ENCODE measurements at places on chromosomes 1 and 21.

DNA sequence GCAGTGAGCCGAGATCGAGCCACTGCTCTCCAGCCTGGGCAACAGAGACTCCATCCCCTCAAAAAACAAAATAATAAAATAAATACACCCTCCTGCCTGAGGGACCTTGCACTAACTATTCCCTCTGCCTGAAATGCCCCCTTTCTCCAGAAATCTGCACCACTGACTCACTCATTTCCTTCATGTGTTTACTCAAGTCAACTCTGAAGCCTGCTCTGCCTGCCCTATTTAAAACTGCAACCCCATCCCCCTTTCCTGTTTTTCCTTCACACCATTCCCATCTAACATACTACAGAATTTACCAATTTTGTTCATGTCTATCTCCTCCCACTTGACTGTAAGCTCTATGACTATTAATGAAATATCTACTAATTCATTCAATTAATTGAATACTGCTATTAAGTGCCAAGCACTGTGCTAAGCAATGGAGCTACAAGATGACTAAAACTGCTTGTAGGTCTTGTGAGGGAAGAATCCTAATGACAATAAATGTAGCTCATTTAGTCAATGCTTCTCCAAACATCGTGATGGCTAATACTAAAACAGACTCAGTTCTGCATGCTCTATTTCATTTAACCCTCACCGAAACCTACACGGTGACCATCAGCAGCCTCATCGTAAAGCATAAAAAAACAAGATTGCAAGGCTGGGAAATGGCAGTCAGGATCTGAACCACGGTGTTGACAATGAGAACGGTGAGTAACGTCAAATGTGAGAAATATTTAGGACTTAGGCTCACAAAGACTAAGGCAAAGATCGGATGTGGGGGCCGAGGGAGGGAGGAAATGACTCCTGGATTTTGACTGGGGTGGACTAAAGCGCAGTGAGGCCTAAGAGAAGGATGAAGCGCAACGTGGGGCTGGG is 749 bp upstream of the TMEM39B start:
- no peak for DNase-seq

DNA sequence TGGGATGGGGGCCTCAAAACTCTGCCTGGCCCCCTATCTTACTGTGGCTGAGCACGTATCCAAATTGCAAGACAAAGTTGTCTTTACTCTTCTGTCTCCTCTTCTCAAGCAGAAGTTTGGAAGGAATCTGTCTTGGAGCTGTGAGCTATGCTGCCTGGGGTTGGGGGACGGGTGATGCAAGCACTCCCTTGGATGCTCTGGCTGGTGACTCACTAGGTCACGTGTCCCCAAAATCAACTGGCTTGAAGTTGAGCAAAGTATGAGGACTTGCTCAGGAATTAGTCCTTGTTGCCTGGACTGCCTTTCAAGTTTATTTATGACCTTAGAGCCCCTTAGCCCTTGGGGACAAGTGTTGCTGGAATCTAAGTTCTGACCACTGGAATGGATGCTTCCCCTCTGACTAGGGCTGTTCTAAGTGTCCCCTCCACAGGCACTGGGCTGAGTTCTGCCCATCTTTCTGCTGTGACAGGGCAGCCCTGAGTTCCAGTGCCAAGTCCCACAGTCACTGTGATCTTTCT is 269.5 kb downstream of the HHAT start:
- DNase-seq = peak; percentile 94

GRCh38 chr1:3921765-3922164 is 21.7 kb upstream of the C1orf174 start:
- DNase-seq = no peak

DNA sequence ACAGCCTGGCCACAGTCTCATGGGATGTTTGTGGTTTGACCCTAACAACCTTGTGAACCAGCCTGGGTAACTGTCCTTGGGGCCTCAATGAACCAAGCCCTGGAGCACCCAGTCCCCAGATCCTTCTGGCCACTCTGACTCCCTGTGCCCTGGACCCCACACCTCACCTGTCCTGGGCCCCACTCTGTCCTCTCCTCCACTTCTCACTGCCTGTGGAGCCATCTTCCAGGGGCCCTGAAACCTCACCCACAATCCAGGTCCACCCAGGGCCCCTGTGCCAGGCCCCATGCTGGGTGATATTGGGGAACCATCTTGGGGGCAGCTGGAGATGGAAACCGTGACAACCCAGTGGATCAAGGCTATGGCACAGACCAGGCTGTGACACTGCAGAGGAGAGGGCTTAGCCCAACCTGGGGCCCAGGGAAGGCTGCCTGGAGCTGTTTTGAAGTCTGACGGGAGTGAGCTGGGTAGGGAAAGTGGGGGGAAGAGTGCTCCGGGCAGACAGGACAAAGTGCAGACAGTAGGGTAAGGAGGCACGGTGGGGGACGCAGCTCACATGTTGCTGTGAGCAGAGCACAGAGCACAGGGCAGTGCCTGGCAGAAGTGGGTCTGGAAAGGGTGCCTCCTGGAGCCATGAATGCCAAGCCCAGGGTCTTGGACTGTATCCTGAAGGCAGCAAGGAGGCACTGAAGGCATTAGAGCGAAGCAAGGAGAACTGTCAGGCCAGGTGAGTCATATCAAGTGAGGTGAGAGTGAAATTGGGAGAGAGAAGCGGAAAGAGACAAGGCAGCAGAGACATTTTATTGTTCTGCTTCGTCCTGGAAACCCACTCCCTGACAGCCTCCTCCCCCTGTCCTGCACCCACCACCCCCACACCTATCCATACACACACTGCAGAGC is 12.1 kb upstream of the LRP8 start:
- no peak for DNase-seq

- DNase-seq = peak; percentile 64
Measured at GRCh38 chr1:201191653-201192260, 1.1 kb downstream of the IGFN1 start.

DNA sequence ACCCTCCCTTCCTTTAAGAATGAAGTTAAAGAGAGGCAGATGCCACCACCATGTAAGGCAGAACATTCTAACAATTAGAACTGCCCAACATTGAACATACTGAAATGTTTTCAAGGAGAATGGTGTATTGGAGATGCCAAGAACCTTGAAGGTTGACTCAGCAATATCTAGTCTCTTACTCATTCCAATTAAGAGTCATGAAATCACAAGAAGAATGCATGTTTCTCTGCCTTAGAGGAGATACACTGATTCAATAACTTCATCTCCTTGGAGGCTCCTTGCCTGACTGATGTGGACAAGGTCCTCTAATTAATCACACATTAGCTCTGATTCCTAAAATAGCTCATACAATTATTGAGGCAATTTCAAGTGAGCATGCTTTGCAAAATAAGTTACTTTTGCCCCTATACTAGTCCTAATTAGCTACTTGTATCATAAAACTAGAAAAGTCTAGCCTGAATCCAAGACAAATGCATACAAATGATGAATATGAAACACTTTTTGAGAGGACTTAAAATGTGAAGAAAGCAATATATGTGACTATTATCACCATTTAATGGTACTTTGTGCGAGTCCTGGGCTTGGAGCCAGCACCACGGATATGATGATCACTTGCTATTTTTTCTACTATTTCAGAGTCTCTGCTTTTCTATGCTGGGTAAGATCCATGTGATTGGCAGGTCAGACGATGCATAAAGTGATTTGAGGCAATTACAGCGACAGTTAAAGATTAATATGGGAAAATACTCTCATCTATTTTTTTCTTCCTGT is 114.5 kb downstream of the DSCAM start:
- no peak for DNase-seq

- DNase-seq = no peak
Measured at GRCh38 chr1:1680912-1681273, 11.7 kb downstream of the SLC35E2B start.

DNA sequence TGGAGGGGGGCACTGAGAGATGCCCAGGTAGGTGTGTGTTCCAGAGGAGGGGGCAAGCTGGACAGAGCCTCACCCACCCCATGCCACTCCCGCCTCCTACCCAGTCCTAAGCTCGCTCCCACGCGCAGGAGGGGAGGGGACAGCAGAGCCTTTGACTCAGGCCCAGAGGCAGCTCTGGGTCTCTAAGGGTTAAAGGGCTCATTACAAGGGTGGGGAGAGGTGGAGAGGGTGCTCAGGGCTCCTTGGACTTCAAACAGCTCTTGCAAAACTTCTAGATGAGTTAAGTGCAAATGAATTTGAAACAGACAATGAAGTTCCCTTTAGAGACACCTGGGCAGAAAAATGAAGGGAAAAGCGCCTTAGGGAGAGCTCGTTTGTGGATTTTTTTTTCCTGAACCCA is 104.2 kb upstream of the CASZ1 start:
- DNase-seq = no peak

GRCh38 chr1:3566003-3566885 is 45.1 kb downstream of the MEGF6 start:
- no peak for DNase-seq

DNA sequence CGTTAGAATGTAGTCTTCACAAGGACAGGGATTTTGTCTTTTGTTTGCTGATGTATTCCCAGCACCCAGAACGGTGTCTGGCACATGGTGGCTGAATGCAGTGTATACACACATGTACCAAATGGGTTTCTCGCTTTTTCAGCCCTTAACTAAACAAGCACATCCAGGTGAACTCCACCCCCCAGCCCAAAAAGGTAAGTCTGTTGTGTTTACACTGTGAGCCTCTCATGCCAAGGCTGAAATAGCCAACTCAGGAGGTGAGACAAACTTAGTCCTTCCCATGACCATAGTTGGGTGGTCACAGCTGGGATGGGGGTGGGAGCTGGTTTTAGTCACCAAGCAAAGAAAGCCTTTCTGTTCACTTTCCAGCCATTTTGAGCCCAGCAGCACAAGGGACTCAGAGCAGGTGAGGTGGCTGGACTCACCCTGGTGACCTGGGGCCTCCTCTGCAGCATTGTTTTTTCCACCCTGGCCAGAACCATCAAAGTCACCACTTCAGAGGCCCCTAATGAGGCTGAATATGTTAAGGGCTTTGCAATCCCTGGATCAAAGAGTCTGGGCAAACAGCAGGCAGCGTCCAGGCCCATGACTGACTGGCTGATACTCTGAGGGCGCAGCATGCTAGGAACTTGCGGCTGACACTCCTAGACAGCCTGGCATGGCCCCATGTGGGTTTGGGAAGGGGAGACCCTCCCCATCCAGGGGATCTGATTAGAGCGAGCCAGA is 8.7 kb downstream of the TENT5B start:
- no peak for DNase-seq

- DNase-seq = no peak
Measured at GRCh38 chr1:156319664-156320063, 18.4 kb downstream of the CCT3 start.

- no peak for DNase-seq
Measured at GRCh38 chr1:41678111-41678878, 193.8 kb upstream of the EDN2 start.

DNA sequence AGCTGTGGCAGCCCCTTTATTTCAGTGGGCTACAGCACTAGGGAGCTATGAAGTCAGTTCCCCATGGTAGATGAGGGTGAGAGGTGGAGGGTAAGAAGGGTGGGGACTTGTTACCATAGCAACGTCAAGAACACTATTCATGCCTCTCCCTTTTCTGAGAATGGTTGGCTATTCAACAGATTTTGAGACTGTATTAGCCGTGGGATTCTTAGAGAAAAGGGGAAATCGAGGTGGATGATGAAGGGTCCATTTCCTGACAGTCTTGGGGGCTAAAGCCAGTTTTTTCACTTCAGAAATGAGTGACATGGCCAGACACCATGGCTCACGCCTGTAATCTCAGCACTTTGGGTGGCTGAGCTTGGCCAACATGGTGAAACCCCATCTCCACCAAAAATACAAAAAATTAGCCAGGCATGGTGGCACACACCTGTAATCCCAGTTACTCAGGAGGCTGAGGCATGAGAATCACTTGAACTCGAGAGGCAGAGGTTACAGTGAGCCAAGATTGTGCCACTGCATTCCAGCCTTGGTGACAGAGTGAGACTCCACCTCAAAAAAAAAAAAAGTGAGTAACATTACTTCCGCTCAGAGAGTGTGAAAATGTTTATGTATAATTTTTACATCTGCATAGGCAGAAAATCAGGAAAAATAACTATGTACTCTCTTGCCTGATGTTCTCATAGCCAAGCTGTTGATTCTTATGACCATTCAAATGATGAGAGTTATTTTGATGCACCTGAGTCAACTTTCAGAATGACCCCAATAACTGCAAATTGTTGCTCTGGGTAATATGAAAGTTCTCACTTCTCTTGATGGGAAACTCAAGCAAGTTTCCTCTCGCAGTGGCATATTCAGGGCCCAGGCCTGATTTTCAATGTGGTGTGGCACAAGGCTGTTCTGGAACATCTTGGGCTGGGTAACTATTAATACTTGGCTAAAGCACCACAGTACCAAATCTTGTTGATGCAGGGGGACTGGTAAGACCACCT is 23.2 kb upstream of the RGSL1 start:
- DNase-seq = no peak

GRCh38 chr1:201127755-201128455 is 921 bp upstream of the ASCL5 start:
- no peak for DNase-seq

GRCh38 chr1:204569478-204569877 is 53.3 kb downstream of the MDM4 start:
- DNase-seq = no peak

DNA sequence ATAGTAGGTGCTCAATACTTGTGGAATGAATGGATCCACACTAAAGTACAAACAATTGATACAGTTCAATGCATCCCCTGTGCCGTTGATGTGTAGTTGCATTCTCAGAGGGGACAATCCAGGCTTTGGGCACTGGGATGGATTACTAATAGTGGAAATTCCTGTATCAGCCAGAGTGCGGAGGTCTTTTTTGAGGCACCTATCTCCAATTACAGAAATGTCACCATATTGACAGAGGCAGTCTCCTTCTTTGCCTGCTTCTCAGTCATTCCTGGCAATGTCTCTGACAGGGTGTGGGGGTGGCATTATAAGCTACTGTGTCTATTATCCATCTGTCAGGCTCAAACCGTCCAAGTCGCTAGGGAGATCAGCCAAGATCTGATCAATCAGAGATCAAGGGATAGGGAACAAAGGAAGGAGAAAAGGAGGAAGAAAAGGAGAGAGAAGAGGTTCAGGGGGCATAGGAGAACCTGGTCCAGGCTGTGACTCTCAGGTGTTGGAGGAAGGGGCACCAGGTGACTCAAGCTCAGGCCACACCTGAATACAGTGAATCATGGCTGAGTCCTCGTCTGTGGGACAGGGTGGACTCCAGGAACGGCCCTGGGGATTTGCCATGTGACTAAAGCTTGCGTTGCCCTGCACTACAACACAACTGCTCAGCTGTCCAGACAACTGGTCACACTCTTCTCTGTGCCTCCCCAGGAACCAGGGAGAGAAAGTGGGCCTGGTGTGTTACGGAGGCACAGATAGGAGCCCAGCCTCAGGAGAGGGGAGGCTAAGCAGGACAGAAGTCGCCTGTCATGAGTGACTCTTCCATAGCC is 3.4 kb upstream of the LAMB3 start:
- DNase-seq = no peak

DNA sequence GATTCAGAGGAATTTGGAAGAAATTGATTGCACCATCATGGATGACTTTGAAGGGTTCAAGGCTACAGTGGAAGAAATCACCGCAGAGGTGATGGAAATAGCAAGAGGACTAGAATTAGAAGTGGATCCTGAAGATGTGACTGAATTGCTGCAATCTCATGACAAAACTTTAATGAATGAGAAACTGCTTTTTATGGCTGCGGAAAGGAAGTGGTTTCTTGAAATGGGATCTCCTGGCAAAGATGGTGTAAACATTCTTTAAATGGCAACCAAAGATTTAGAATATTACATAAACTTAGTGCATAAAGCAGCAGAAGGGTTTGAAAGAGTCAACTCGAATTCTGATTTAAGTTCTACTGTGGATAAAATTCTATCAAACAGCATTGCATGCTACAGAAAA is 698.6 kb downstream of the PLA2G4A start:
- DNase-seq = no peak

- DNase-seq = no peak
Measured at GRCh38 chr21:42807938-42808613, 71.3 kb downstream of the WDR4 start.
